ENCODE measurements at places on chromosomes 13 and 19.

DNA sequence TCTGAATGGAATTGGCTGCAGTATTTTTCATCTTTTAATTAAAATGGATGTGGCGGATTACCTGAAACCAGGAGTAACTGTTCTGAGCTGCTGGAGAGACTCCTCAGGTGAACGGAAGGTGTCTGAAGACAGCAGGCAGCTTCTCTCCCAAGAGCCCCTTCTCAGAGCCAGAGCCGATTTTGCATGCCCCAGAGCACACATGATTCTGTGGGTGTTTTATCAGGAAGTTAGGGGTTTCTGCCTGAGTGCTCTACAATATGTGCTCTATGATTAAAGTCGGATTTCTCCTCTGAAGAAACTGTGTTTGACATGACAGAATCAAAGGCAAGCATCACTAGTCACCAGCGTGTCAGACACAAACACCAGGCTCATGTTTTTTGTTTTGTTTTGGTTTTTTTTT lies 60.7 kb upstream of the MCF2L start:
- DNase-seq, result no peak

- DNase-seq, result no peak
Observed at GRCh38 chr19:41910992-41911888, 17.0 kb downstream of the ERFL start.

DNA sequence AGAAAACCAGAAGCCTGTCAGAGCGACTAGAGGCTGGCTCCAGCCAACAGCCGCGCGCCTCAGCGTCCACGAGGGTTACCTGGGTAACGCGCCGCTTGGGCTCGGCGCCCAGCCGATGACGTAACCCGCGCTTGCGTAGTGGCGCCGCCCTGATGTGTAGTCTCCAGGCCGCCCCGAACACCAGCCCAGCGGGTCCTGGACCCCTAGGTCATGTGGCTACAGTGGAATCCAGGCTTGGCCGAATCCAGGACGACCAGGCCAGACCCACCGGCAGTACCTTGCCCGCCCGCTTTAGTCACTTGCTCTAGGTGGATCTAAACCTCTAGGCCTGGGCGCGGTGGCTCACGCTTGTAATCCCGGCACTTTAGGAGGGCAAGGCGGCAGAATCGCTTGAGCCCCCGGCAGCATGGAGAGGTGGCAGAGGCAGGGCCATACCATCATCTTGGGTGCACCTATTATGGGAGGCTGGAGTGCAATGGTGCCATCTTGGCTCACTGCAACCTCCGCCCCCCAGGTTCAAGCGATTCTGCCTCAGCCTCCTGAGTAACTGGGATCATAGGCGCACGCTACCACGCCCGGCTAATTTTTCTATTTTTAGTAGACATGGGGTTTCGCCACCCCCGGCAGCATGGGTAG lies 7.2 kb upstream of the ZNF606 start:
- DNase-seq, result peak; percentile 84

DNA sequence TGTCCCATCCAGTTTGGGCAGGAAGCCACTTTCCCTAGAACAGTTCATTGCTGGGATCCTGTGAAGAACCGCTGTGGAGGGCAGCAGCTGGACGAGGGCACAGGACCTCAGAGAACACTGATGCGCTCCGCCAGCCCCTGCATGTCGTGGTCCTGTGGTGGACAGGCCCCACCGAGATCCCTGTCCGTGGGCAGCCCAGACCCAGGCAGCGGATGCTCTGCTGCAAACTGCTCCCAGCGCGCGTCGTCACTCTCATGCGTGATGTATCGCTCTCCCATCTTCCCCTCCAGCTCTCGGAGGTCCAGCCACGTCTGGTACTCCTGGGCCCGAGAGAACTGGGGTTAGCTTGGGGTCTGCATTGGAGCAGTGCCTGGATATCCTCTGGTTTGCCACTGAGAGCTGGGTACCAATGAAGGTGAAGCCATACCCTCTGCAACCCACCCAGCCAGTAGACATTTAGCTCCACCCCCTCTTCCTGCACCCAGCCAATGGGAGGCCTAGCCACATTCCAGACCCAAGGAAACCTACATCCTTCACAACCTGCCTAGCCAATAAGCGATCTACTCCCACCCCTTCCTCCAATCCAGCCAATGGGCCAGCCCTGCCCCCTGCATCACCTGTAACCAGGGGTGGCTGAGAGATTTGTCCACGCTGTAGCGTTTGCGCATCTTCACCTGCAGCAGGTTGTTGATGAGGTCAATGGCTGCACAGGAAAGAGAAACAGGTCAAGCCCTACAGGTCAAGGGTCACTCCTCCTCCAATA lies 13.6 kb upstream of the DACT3 start:
- no peak for DNase-seq

GRCh38 chr13:77339408-77339807 lies 12.5 kb upstream of the MYCBP2 start:
- DNase-seq, result no peak

GRCh38 chr19:39701291-39701690 lies 3.0 kb upstream of the LGALS14 start:
- no peak for DNase-seq

GRCh38 chr19:5397804-5398692 lies 57.2 kb upstream of the ZNRF4 start:
- DNase-seq, result peak; percentile 55

GRCh38 chr13:106536244-106537034 lies 977 bp upstream of the EFNB2 start:
- peak; percentile 84 for DNase-seq

DNA sequence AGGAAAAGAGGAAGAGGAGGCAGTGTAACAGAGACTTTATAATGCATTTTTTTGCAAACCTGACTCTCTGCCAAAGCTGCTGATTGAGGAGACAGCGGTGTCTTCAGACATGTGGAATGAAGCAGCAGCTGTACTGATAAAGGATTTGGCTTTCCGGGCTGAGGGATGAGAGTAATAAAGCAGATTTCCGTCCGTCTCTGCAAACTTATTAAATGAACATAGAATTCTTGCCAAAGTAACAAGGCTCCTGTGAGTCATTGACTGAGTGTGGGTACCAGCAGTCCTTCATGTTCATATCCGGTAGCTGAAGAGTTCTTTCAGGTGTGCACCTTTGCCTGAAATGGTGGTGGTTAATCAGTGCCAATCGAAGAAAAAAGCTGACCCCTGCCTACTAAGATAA lies 112.6 kb downstream of the LIG4 start:
- no peak for DNase-seq

- no peak for DNase-seq
Observed at GRCh38 chr19:2429917-2430535, 2.6 kb upstream of the TIMM13 start.

GRCh38 chr19:10102787-10103236 lies 334 bp upstream of the ANGPTL6 start:
- no peak for DNase-seq

DNA sequence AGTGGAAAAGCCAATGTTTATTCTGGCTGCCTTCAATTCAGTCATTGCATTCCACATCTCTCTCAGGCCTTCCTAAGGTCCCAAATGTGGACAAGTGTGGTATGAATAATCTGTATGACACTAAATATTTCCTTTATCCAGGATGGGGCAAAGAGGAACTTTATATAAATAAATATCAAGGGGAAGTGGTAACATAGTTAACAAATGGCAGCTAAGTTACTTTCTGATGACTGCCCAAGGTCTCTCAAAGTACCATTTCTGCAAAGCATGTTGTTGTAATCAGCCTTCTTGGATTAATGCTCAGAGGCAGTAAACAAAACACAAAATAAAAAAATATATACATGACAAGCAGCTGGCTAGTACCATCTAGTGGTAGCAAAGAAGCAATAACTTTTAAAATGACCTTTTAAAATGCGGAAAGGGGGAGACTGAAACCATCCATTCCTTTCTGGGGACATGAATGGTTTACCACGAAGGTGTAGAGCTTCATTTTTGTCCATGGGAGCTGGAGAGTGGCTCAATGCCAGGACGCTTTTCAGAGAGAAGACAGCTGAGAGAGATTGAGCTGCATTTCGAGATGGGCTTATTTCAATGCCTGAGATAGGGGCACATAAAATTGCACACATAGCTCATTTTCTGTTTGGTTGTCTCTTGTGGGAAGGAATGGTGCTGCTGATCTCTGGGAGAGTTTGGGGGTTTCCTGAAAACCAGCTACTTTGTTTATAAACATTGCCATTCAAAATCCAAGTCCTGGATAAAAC lies 259.2 kb downstream of the RFC3 start:
- peak; percentile 7 for DNase-seq

DNA sequence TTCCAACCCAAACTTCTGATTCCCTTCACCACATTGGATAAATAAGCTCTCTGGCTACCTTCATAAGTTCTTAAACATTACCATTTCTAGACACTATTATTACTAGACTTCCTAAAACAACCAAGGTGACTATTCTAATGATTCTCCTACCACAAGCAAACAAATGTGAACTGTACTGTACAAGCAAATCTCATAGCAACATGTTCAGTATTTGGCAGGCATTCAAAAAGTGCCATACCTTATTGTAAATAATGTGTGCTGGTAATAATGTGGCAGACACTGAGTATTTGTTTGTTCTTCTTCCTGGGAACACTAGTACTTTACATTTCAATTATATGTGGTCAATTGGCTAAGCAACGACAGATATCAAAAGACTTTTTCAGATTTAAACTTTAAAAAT lies 986.0 kb upstream of the SPRY2 start:
- no peak for DNase-seq

GRCh38 chr13:113862191-113862930 lies 1.5 kb downstream of the GAS6 start:
- no peak for DNase-seq

DNA sequence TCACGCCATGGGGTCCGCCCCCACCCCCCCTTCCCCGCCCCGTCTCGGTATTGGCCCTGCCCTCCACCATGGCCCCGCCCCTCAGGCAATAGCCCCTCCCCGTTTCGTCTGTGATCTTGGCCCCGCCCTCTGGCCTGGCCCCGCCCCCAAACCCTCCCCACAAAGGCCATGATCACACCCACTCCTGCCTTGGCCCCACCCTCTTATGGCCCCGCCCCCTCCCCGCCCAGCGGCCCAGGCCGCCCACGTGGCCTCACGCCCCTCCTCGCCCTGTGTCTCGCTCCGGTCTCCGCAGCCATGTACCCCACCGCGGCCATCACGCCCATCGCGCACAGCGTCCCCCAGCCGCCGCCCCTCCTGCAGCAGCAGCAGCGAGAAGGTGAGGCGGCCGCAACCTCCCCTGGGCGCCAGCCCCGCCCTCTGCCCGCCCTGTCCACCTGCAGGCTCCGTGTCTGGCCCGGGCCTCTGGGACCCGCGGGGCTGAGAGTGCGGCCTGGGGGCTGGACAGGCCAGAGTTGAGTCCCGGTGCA lies 61.3 kb downstream of the CELF5 start:
- no peak for DNase-seq

- no peak for DNase-seq
Observed at GRCh38 chr19:14561249-14561648, 10.6 kb downstream of the NDUFB7 start.

DNA sequence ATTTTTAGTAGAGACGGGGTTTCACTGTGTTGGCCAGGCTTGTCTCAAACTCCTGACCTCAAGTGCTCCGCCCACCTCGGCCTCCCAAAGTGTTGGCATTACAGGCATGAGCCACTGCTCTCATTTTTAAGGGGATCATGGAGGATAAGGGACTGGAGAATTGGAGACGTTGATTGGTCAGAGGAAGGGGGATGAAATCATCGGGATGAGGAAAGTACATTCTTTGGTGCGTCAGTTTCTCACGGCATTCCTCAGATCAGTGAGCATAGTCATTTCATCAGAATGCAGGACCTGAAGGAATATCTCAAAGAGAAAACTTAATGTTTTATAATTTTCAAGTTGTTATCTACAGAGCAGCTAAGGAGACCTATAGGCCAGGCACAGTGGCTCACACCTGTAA lies 14.0 kb downstream of the ZNF114 start:
- no peak for DNase-seq

DNA sequence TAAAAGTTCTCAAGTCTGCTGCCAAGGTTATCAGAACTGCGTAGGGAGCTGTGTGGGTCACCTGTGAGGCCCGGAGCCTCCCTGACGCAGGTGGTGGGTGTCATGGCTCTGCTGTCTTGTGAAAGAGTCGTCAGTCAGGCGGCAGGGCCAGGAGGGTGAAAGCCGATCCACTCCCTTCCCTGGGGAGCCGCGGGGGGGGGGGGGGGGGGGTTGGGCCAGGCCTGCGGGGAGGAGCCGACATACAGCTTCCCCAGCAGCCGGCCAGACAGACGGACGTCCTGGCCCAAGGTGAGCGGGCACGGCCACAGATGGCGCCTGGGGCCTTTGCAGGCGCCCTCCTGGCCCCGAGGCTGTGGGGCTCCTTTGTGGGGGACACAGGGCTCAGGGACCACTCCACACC lies 12.4 kb downstream of the SBNO2 start:
- no peak for DNase-seq

DNA sequence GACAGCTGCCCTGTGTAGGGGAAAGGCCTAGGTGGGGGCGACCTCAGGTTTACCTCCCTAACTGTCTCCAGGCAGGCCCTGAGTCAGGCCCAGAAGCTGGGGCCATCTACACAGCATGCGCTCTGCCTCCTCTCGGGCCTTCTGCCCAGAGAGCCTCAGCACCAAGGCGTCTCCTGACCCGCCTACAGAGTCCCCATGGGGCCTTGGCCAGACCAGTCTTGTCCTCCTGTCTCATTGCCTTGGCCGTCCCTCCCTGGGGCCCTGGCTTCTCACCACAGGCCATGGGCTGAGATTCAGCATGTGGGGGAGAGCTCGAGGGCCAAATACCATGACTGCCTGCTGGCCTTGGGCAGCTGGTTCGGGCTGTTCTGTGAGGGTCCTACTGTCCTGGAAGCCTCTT lies 59.0 kb downstream of the SMARCA4 start:
- no peak for DNase-seq

DNA sequence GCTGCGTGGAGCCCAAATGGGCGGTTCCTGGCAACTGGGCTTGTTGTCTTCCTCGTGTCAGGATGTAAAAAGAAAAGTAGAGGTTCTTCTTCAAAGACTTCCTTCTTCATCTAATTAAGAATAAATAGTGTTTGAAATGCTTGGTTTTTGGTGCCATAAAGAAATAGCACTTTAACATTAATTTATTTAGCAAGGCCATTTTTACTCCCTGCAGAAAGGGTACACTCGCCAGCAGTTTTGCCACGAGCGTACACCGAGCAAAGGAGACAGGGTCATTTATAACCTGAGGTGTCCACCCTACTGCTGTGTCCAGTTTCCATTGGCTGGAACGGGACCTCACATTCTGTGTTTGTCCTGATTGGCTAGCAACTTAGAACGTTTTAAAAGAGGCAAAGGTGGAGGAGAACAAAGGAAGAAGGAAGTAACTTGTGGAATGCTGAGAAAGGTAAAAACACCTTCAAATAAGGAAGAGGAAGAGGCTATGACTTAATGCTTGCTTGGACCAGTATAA lies 21.8 kb upstream of the OR10H1 start:
- no peak for DNase-seq

GRCh38 chr19:17289489-17289888 lies 7.8 kb downstream of the ANKLE1 start:
- DNase-seq, result no peak

GRCh38 chr13:110841846-110842245 lies 73.0 kb downstream of the ANKRD10 start:
- DNase-seq, result no peak
